NCI-H1092 treated with DMSO at 0.1 percent for 48 hours (cell line): ENCODE measurements at places on chromosomes 1 and 21.

DNA sequence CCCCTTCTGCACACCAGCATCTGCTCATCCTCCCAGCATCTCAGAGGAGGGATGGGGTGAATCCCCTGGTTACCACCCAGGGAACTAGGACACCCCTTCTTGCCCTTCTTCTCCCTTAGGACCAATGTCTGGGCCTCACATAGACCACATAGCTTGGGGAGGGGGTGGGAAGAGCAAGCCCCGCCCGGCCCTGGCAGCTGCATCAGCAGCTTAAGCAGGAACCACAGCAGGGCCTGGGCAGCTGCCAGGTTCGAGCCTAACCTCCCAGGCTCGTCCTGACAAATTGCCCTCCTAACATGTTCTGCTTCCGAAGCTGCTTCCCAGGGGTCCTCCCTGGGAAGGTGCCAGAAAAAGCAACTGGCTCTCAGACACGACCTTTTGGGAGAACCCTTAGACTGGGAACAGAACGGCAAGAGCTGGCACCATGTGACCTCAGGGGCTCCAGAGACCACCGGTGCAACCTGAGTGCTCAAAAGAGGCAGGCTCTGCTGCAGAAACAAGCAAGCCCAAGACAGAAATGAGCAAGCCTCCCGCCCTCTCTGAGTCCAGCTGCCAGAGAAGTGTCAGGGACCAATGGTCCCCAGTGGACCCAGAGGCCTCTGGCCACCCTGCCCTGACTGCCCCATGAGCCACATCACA lies 18.4 kb upstream of the CLSTN1 start:
- DNase-seq = peak; percentile 60

DNA sequence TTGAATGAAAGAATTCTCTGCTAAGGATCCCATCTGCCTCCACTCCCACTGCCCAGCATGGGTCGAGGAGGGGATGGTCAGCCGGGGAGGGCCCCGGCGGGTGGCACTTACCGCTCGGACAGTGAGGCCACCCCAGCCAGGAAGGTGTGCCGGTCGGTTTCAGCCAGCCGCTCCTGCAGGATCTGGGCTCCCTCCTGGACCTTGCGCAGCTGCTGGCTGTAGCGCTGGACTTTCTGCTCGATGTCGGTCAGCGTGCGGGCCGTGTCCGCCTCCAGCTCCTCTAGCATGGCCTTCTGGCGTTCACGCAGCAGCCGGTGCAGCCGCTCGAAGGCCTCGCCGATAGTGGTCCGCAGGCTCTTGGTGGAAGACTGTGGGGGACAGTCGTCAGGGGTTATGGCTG lies 22.3 kb downstream of the TRIM62 start:
- DNase-seq = no peak

DNA sequence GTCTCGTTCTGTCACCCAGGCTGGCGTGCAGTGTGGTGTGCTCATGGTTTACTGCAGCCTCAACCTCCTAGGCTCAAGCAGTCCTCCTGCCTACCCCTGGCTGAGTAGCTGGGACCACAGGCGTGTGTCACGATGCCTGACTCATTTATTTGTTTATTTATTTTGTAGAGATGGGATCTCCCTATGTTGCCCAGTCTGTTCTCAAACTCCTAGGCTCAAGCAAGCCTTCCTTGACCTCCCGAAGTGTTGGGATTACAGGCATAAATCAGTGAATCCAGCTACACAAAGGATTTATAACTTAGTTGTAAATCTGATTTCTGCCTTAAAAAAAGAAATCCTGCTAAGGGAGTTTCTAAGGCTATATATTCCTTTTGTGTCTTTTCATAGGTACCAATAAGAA lies 30.5 kb upstream of the ZNF496 start:
- no peak for DNase-seq

- peak; percentile 63 for DNase-seq
These were observed 35.8 kb upstream of the LMO4 start for GRCh38 chr1:87292684-87293493.

DNA sequence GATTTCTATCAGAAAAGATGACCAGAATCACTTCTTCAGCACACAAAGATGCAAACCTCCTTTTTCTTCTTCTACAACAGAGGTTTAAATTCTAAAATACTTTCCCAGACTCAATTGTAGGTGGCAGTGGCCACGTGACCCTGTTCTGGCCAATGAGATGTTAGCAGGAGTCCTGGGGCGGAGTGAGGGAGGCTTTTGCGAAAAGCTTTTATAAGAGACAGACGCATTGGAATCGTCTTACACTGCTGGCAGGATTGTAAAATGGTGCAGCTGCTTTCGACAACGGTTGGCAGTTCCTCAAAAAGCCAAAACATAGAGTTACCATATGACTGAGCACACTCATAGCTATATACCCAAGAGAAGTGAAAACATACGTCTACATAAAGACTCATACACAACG lies 87.0 kb upstream of the MAGI3 start:
- no peak for DNase-seq

GRCh38 chr1:48099072-48099773 lies 102.0 kb upstream of the TRABD2B start:
- DNase-seq = no peak

DNA sequence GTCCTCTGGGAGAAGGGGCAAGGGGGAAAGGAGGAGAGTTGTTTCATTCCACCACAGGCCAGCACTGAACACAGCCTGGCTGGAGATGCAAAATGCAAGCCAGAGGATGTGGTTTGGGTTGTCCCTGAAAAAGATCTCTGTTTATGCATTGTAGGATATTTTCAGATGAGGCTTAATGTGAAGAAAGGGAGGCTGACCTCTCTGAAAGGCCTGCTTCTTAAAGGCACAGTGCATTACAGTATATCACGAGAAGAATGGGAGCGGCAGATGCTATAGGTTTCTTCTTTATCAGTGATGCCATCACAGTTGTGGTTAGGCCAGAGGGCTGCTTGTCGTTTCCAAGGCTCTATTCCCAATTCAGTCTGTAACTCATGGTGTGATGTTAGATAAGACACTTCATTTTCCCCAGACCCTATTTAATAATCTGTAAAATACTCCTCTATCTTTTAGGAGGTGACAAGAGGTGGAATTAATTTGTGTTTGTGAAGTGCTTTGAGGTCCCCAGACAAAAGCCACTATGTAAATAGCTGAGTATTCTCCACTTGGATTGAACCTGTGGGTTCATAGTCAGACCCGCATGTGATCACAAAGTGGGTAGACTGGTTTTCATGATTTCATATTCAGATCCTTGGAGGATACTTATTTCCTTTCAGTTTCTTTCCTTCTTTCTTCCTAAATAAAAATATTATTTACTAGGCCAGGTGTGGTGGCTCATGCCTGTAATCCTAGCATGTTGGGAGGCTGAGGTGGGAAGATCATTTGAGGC lies 76.5 kb upstream of the WDR26 start:
- DNase-seq = no peak

DNA sequence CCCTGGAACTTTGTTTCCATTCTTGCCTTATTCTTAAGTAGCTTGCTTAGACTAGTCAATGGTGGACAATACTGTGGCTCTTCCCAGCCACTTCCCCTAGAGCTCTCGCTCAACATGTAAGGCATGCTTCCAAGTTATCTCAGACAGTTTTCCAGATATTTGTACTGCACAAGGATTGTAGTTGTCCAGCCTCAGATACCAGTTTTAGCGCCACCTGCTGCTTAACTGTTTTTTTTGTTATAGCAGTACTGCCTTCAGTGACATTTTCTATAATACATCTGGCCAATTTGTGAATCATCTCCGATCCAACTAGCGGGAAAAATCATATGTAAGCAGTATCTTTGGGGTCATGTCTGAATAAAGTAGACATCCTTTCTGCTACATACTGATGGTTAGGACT lies 346.7 kb upstream of the ADGRL4 start:
- DNase-seq = peak; percentile 21

- no peak for DNase-seq
These were observed 24.4 kb downstream of the CAP1 start for GRCh38 chr1:40064797-40065499.

GRCh38 chr1:68327414-68327813 lies 95.1 kb upstream of the WLS start:
- DNase-seq = no peak

DNA sequence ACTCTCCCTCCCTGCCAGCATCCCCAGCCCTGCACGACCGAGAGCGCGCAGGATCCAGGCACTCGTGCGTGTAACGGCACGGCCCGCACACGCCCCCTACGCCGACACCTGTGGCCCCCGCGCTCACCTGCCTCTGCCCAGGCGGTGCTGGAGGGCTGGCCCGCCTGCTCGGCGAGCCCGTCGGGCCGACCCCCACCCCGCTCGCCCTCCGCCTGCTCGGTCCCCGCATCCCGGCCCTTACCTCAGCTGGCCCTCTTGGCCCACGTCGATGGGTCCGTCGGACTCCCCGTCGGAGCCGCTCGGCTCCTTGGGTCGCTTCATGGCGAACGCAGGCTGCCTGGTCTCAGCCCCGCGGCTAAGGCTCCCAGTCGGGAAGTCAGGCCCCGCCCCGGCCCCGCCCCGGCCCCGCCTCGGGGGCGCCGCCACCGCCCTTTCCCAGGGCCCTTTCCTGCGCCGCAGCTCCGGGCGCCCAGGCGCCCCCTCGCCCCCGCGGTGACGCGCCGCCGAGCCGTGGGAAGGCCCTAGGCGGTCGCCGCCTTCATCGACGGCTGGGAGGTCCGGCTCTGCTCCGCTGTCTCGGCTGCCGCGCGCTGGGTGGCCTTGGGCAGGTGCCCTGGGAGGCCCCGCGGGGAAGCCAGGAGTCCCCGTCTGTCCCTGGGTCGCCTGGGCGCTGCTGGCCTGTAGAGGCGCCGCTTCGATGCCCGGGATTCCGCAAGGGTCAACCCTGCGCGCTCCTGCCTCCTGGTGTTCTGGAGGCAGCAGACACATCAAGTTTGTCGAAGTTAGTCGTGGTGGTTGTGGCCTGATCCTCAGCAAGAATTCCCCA lies at the start of gene HEYL:
HEYL (minus strand) TSS at position 339 of the 826 bp plus-strand sequence; CDS start at position 321, 18 bp downstream.
- DNase-seq = no peak

DNA sequence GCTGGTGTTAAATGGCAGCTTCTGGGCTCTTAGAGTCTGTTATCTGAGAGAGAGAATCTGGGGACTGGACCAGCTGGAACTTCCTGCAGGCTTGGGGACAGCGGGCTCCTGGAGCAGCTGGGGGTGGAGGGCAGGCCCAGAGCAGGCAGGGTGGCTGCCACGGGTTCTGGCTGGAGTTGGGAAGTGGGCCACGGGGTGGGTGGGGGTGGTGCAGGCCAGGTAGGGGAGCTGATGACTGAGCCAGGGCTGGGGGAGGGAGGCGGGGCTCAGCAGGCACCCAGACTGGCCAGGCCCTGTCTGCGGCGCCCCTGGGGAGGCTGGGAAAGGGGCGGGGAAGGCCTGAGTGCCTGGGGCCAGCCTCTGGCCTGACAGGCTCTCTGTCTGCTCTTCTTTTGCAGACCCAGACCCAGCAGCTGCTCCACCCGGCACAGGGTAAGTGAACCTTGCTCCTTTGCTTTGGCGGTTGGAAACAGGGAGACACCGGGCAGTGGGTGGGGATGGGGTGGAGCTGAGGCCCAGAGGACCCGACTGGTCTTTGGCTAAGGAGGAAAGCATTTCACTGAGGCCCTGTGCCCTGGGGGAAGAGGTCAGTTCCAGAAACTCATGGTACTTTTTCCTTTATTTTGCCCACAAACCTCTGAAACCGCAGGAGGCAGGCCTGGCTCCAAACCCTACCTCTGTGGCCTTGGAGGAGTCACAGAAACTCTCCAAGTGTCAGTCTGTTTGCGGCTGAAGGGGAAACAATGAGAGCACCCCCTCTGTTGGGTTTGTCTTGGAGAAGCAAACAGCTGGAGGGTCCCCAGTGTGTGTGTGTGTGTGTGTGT lies 48.8 kb downstream of the ARHGEF10L start:
- DNase-seq = no peak

DNA sequence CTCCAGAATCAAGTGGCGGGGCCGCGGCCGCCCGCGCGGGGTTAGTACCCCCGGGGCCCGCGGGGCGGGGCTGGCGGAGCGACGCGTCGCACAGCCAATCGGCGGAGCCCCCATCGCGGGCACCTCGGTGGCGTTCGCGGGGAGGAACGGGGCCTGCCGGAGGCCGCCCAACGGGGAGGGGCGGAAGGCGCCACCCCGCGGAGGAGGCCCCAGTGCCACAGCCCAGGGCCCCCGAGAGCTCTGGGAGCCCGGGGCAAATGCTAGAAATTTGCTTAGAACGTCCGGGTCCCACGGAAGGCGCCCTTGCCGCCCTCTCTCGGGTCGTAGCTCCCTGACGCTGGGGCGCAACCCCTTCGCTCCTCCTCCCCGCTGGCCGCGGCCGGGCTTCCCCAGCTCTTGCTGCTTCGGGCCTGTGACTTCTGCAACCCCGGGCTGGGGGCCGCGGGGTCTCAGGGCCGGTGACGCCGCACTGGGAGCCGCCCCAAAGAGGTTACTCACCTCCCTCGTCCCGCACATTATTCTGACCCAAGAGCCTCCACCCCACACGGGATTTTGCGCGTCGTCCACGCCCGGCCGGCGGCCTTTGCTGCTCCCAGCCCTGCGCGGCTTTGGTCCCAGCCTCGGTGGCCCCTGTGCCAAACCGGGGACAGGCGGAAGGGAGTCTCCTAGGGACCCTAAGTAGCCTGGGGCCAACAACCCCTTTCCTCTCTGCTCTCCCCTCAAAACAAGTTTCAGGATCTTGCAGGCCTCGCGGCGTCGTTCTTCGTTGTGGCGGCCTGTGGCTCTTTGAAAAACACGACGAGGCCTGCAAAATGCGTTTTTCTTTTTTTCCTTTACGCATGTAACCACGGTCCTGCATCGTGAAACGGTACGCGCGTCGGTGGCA lies at the start of gene RUNX3:
RUNX3 (minus strand) TSS at position 17 of the 886 bp plus-strand sequence. CDS start 408 bp downstream, outside the sequence.
- peak; percentile 24 for DNase-seq

DNA sequence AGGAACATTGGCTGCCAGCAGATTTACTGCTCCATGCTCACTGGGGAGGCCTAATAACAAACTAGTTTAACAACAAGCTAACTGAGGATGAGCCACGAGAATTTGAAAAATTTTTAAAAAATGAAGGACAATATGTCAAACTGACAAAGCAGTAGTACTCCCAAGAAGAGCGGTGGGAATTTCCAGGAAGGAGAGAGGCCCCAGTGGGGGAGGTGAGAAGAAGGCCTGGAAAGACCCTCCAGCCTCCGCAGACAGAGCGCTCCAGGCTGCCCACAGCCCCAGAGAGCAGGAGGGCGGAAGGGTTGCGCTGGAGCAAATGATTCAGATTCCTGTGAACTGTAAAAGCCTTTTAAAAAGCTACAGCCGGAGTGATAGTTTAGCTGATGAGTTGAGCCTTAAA lies 78.5 kb downstream of the SIPA1L2 start:
- DNase-seq = no peak

GRCh38 chr1:175784831-175785230 lies 41.4 kb upstream of the TNR start:
- DNase-seq = no peak

GRCh38 chr21:32007456-32007855 lies 134.6 kb downstream of the HUNK start:
- DNase-seq = no peak

DNA sequence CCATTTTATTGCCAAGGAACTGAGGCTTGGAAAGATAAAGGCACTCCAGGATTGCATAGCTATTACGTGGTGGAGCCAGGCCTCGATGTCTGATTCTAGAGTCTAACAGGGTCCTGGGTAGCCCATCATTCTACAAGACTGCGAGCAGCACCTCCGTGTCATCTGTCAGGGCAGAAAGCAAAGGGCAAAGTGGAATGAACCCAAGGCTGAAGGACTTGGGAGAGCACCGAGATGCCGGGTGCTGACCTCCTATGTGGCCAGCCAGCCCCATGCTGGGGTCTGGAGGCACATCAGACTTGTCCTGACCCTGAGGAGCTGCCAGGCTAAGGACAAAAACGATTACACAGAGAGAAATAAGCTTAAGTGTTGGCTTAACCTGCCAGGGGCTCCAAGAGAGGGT lies 62.3 kb downstream of the MRPL37 start:
- DNase-seq = no peak

- DNase-seq = no peak
These were observed 119.6 kb downstream of the LRRC53 start for GRCh38 chr1:74392840-74393239.
